ENCODE measurements at places on chromosomes 2 and 18.

DNA sequence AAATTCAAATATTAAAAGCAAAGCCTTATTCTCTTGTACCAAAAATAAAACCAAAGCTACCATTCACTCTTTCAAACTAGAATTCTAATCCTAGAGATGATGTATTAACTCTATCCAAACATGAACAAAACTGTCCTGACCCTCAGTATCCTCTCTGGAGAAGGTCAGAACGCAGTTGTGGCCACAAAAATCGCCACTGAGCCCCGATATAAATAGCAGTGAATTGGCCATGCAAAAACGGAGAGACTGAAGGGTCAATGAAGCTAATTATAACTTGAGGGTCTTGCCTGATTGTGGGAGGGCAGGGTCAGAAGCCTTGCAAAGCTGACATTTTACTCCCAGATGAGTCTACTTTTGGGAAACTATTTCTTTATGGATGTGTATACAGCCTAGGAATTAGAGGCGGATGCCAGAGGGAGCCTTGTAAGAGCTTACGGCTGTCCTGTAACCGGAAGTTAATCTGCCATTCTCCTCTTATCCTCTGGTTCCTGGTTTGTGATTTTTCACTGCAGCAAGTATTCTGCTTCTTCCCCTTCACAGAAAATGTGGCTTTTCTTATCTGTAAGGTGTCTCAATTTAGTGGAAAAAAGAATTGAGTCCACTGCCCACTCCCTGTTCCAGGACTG, 28.1 kb downstream of the CAVIN2 start:
- DNase-seq, result no peak

DNA sequence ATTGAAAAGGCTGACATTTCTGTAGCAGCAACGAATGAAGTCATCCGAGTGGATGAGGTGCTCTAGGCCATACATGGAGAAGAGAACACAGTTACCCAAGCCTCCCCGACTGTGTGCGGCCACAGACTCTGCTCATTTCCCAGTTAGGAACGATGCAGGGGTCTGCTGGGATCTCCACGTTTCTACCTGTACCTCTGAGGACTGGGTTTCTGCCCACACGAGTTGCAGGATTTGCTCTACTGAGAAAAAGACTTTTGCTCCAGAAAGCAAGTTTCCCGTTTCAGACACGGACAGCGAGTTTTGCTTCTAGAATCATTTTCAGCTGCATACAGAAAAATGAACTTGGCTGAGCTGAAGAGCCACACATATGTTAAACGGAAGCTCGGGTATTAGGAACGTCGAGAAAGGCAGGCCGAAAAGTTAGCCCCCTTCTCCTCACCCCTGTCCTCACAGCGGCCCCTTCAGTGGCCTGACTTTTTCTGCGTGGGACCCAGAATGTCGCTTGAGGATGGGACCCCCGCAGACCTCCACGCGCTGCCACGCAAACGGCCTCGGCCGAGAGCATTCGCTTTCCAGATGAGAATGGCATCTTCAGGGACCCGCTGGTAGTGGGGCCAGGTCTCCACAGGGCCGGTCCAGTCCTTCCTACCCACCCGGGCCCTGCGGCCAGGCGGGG, 582 bp upstream of the RAB31 start:
- DNase-seq, result no peak

DNA sequence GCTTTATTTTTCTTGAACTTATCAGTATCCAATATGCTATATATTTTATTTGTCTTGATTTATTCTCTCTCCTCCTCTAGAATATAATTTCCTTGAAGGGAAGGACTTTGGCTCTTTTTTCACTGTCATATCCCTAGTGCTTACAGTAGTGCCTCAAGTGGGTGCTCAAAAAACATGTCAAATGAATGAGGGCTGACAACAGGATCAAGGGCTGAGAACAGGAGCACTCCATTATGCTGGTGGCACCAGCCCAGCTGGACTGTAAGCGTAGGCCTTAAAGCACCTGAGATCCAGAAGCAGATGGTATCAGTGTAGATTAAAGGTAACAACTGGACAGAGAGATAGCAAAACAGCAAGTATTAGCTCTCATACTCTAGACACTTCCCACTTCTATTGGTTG, 46.3 kb downstream of the PMS1 start:
- DNase-seq, result no peak

GRCh38 chr2:147689220-147689909, 155.5 kb upstream of the ACVR2A start:
- DNase-seq, result no peak

DNA sequence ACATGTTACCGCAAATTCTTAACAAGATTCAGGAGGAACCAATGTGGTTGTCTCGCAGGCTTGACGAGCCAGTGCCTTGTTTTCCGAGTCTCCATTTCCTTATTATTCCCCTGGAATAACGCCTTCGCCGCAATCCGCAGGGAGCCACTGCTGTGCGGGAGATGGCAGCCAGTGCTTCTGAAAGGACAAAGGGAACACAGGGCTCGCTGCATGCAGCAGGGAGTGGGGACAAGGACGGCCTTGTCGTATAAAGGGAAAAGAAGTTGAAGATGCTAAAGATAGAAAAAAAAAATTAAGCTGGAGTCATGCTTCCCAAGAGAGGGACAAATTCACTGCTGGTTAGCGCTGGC, 221.4 kb downstream of the NDUFA10 start:
- DNase-seq, result no peak

GRCh38 chr2:20744366-20745335, 77.7 kb downstream of the GDF7 start:
- DNase-seq, result no peak

DNA sequence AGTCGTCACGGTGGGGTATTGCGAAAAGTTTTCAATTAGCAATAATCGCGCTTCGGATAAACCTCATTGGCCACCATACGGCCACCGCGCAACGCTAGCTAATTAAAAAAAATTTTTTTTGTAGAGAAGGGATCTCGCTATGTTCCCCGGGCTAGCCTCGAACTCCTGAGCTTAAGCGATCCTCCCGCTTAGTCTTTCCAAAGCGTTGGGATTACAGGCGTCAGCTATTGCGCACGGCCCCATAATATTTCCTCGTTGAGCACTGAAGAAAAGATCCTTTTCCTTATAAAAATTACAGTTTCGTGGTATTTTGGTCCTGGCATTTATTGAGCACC, 759 bp upstream of the ACTR1B start:
- no peak for DNase-seq

- no peak for DNase-seq
These were observed 287.3 kb downstream of the CMPK2 start for GRCh38 chr2:6578416-6578815.

- no peak for DNase-seq
These were observed 67.0 kb downstream of the MAP4K3 start for GRCh38 chr2:39370101-39370500.

DNA sequence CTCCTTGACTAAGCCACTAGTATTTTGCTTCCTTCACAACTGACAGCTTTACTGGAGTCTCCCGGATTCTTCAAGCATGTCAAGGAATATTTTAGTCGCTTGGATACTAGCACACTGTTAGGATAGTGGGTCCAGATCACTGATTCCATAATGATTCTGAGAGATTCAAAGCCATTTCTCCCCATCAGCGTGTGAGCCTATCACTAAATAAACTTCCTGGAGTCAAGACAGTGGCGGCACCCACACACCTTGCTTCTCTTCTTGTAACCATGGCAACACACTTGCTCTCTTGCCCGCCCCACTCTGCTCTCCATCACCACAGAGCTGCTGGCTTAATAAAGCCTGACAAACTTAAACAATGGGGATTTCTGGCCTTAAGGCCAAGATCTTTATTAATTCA, 245.1 kb downstream of the LRRTM1 start:
- DNase-seq, result no peak

DNA sequence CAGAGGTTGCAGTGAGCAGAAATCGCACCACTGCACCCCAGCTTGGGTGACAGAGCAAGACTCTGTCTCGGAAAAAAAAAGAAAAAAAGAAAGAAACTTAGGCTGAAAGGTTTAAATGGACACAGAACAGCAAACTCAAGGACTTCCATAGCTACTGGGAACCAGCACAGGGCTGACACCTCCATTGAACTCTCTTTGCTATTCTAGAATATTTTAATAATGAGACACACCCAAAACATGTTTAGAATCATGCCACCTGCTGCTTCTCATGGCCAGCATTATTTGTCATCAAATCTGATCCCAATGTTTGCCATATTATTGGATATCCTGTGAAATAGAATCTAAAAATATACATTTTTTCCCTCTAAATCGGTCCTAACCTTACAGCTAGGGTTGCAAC, 42.7 kb upstream of the LTBP1 start:
- DNase-seq, result no peak

DNA sequence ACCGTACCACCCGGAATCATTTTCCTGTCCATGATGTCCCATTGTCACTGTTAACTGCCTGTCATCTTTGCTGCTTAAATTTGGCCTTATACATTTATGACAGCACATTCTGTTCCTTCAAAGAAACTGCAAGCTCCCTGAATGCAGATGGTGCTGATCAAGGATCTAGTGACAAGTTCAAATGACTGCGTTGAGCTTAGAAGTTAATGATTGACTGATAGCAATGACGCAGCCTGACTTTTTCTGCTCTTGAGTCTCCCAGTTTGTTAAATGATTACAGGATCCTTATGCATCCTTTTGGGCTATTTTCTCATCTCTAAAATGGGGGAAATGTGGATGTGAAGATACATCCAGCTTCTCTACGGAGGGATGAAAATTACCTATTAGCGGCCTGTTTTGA, 159.0 kb downstream of the DCC start:
- no peak for DNase-seq

DNA sequence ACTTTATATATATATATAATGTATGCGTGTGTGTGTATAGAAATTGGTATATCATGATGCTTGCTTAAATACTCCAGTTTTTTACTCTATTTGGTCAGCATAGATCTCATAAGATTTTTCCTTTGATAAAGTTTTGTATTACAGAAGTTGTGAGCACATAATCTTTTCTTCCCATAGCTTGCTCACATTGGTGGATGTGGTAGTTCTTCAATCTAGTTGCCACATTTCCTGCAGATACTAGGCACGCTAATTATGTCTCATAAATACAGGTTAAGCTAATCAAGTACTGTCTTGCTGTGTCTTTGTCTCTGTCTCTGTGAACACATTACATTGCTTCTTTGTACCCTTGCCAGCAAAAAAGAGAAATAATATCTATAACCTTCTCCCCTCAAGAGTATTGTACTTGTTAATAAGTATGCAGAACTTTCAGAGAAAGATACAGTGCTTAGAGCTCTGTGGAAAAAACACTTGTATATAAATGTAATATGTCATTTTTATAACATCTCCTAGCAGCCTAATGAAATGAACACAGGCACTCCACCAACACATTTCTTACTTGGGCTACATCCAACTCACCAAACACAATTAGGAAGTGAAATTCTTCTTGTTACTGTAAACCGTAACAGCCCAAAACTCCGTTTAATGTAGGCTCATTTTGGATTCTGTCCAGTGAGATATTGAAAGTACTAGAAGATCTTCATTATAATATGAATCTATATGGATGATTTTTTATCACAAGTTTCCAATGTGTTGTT, 306.7 kb upstream of the SLC8A1 start:
- no peak for DNase-seq

DNA sequence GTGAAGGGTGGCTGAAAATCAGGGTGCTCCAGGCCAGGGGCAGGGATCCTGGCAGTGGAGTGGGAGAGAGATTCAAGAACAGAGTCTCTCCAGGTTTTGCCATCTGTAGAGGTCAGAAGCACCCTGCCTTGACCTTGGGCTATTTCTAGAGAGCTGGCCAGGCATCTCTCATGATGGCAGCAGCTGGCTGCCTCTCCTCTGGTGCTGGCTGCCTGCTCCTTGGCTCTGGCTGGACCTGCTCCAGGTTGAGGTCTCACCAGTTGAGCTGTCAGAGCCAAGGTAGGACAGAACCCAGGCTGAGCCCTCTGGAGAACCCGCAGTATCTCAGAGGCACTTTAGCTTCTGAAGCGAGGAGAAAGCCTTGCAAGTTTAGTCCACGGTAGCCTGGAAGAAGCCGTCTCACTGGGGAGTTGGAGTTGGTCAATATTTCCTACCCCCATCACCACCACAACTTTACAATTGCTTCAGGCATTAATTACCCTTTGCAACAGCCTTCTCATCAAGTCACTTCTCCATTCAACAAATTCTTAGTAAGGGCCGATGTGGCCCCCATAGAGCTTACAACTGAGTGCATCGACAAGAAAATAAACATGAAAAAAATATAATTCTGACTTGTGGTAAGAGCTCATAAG, 25.6 kb downstream of the GNLY start:
- no peak for DNase-seq

GRCh38 chr18:13264091-13265007, 45.8 kb downstream of the LDLRAD4 start:
- no peak for DNase-seq

GRCh38 chr2:102880731-102881130, 118.9 kb downstream of the TMEM182 start:
- no peak for DNase-seq

- no peak for DNase-seq
These were observed 31.4 kb downstream of the POLR1A start for GRCh38 chr2:86074256-86074655.

DNA sequence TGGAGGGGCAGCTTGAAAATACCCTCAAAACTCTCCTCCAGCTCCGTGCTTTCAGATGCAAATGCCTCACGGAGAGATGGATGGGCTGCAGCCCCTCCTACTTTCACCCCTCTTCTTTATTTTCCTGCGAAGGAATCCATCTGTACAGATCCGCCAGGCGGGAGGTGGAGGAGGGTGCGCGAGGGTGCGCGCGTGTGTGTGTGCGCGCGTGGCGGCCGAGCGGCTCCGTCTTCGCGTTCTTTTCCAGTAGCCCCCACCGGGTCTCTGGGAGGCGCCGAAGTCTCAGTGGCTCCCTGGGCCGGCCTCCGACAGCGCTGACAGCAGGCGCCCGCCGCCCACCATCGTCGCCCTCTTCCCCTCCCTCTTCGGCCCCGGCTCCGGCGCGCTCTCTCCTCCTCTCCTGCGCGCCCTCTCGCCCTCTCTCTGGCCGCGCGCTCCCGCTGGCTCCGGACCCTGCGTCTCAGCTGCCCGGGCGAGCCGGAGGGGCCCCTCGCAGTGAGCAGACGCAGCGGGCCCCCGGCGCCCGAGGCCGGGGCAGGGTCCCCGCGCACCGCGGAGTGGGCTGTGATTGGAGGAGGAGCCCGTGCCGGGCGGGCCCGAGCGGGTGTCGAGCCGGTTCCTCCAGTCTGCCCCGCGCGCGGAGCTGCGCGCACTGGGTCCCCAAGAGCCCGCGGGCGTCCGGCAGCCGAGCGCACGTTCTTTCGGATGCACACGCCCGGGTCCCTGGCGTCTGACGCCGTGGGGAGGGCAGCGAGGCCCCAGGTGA, at the start of gene CDH7:
Gene CDH7 (plus strand): TSS at position 624 of the 766 bp plus-strand sequence. CDS start 11,831 bp downstream, outside the sequence.
- DNase-seq, result no peak

GRCh38 chr2:9984217-9984739, 32.8 kb downstream of the GRHL1 start:
- no peak for DNase-seq

- no peak for DNase-seq
These were observed 128.0 kb upstream of the CD302 start for GRCh38 chr2:159925975-159926374.
